ENCODE measurements at places on chromosomes 5 and 9.

- no peak for DNase-seq
Measured at GRCh38 chr5:151077967-151078366, 2.9 kb downstream of the TNIP1 start.

GRCh38 chr9:101707721-101708120, 30.7 kb downstream of the GRIN3A start:
- no peak for DNase-seq

- DNase-seq, result no peak
Measured at GRCh38 chr9:110979636-110980035, 58.6 kb downstream of the LPAR1 start.

GRCh38 chr9:104977580-104977979, 49.6 kb upstream of the ABCA1 start:
- DNase-seq, result no peak

DNA sequence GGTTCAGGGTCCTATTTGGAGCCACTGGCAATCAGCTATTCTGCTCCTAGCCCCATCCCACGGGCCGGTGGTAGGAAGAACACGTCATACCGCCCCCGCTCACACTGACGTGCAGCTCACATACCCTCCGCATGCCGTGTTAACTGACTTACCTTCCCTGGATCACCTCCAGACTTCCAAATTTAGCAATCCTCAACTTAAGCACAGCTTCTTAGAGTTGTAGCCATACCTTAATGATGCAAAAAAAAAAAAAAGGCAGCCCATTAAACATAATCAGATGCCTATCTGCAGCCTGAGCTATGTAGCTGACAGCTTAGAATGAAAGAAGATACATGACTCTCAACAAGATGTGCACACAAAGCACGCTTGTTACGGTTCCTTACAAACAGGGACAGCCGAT, 93.0 kb downstream of the IRX2 start:
- no peak for DNase-seq

GRCh38 chr5:97543166-97543565, 360.1 kb upstream of the RIOK2 start:
- no peak for DNase-seq

GRCh38 chr9:124300312-124300711, 42.6 kb downstream of the NEK6 start:
- no peak for DNase-seq

- DNase-seq, result no peak
Measured at GRCh38 chr9:134185536-134186011, 21.2 kb upstream of the RNU6ATAC start.

- DNase-seq, result no peak
Measured at GRCh38 chr5:158320178-158320674, 461.3 kb upstream of the CLINT1 start.

DNA sequence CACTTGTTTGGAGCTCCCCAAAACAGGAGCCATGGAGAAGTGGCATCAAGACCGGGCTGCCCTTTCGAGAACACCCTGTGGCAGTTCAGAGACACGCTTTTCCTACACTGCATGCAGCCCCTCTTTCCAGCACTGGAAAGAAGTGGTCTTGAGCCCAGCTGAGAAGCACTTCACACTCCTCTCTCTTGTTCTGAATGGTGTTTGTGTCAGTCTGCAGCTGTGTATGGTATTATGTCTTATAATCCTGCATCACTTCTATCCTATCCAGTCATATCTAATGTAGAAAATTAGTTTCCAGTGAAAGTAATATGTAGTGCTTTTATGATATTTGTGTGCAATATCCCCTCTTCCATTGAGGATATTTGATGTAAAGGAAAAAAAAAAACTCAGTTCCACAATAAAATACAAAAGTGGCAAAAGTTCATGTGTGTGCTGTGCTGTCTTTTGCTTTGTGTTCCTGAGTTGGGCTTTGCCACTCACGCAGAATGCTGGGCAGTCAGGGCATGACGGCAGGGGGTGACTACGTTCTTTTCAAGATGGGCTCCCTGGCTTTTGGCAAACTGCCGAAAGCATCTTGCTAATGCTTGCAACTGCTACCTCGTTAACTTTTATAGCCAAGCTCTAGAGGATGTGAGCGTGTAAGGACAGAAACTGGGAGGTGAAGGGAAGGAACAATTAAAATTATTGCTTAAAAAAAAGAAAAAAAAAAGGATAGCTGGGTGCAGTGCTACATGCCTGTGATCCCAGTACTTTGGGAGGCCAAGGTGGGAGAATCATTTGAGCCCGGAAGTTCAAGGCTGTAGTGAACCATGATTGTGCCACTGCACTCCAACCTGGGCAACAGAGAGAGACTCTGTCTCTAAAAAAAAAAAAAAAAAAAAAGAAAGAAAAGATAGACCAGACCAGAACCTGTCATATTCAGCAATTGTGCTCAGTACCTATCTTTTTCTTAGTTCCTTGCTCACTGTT, 102.2 kb downstream of the MAP1B start:
- DNase-seq, result no peak

- DNase-seq, result no peak
Measured at GRCh38 chr5:16152601-16153568, 26.7 kb downstream of the MARCHF11 start.

GRCh38 chr9:4905135-4905490, 80.0 kb upstream of the JAK2 start:
- no peak for DNase-seq

- no peak for DNase-seq
Measured at GRCh38 chr5:145483212-145483611, 351.9 kb downstream of the PRELID2 start.

DNA sequence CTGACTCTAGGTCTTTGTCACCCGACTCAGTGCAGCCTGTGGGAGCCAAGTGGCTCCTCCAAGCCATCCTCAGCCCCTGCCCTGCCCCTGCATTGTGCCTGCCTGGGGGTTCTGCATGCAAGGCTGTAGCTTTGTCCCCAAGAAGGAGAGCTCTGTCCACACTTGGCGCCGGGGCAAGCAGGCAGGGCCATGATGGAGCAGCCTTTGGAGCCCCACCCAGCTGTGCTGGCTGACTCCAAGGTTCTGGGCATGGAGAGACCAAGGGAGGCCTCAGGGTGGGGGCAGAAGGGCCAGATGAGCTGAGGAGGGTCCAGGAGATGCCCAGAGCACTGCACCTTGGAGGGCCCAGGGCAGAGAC, 226.2 kb downstream of the CACNA1B start:
- no peak for DNase-seq

DNA sequence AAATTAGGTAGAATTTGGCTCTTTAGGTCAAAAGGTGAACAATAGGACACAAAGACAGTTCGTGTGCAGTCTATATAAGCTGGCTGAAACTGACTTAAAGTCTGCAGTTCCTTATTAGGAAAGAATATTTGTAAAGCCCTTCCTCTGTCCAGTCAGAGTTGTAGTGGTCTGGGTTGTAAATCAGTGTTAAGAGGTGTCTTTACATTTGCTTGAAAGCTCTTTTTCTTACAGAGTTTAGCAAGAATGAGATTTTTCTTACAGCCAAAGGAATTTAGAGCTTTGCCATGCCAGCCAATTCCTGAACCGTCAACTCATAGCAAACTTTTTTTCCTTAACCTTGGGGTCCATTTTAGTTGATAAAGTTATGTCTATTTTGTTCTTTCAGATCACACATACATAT, 786.1 kb upstream of the CTNND2 start:
- DNase-seq, result no peak

DNA sequence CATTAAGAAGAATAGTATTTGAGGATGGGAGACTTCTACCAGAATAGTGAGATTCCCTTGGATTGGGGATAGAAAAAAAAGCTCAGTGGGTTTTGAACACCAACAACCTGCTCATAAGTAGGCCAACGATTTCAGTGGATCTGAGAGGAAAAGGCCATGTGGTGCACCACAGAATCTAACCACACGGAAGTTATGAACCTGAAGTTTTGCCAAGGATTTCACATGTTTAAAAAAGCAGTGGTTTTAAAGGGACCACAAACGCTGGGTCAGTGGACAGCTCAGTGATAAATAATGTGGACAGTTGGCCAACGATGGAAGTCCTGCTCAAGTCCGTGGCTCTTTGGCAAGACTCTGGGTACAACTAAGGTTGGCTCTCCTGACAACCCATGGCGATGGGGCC, 107.2 kb upstream of the TXNDC8 start:
- DNase-seq, result no peak

DNA sequence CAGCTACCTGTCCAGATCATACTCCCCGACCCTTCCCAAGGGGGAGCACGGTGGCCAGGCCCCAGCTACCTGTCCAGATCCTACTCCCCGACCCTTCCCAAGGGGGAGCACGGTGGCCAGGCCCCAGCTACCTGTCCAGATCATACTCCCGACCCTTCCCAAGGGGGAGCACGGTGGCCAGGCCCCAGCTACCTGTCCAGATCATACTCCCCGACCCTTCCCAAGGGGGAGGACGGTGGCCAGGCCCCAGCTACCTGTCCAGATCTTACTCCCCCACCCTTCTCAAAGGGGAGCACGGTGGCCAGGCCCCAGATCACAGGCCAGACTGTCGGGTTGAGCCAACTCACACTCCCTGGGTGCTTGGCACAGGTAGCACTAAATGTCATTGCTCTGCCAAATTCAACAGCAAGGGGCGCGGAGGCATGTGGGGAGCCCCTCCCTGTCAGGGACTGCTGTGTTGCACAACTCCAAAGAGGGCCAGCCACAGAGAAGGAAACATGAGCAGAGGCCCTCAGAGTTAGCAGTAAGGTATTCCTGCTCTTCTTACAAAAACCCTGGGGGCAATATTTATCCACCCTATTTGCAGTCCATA, 136.9 kb downstream of the OLFM1 start:
- DNase-seq, result no peak

GRCh38 chr5:147509710-147510651, at the start of gene DPYSL3:
DPYSL3 (minus strand) TSS chr5:147510068; CDS start chr5:147509858, 210 bp downstream.
- DNase-seq, result no peak

GRCh38 chr9:7729371-7730163, 70.0 kb downstream of the DMAC1 start:
- DNase-seq, result no peak

GRCh38 chr5:56358046-56358445, 124.9 kb upstream of the ANKRD55 start:
- no peak for DNase-seq

- no peak for DNase-seq
Measured at GRCh38 chr5:167710444-167711073, 580.9 kb upstream of the WWC1 start.

Data from naive thymus-derived CD8-positive, alpha-beta T cell (primary cell).